Calu3 (cell line): ENCODE measurements at places on chromosomes 3 and 15. TPM values are rescaled to one million over a fixed set of nuclear protein-coding genes. Genes with fewer than 3 reads are reported as not detected.
A peak's percentile ranks its signal among the peaks of the same experiment; 100 is the strongest.

DNA sequence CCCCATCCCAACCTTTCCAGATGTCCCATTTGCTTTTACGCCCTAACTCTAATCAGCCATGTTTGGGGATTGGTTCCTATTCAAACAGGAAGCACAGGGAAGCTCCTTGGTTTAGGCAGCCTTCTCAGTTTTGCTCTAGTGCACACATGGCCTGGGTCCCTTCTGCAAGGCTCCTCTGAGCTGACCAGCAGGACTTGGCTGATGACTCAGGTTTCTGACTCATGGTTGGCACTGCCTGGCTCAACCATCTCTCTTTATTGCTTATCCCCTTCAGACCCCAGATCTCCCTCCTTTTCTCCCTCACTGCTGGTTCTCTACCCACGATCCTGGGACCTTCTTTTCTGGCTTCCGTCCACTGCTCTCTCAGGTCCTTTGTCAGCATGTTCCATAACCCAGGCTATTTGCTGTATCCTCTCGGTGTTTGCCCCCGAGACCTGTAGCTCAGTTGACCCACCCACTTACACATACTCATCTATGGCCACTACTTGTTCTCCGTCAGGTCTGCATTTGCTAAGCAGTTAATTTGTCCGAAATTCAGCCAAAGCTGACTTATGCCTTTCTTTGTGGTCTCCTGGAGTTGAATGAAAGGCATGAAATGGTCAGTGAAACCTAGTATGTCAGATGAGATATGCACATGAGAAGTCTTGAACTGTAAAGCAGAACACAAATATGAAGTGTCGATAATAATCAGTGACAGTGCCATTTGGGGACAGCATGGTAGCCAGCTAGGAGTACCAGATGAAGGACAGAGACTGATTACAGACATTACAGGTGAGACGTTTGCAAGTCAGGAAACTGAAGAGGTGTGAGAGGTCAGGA lies 323.5 kb upstream of the ROPN1 start:
- H3K36me3 ChIP-seq: no peaks in the 10 kb centered on the region
- peaks cover 4% of the 10 kb centered on the region for H3K27me3 ChIP-seq
- peaks cover 8% of the 10 kb centered on the region for H3K4me1 ChIP-seq

GRCh38 chr3:29415482-29416223 lies 134.8 kb downstream of the RBMS3 start:
- no peaks in the 10 kb centered on the region for H3K27me3 ChIP-seq
- H3K4me3 ChIP-seq: no peak overlapping the region
- H3K36me3 ChIP-seq: no peaks in the 10 kb centered on the region
- no peak for DNase-seq
- no peaks in the 10 kb centered on the region for H3K4me1 ChIP-seq

DNA sequence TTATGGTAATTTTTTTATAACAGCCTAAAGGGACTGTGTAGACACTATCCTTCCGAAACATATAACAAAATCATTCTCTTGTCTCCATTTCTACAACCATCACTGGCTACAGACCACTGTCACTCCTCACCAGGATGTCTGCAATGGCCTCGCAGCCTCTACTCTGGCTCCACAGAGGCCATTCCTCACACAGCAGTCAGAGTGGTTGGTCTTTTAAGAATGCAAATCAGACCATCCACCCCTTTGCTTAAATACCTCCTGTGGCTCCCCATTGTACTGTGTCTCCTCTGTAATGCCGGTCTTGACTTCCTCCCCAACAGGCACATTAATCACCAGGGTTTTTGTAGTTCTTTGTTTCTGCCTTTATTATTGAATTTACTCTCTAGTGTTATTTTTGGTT lies 344.8 kb downstream of the ERC2 start:
- H3K4me3 ChIP-seq: no peak overlapping the region
- no peak for DNase-seq
- H3K27ac ChIP-seq: no peak overlapping the region

The MNS1 gene
- total RNA-seq: 25.5 and 37.7 TPM in 2 replicates

The PLSCR5 gene
- not detected in 2 replicates for total RNA-seq

- no peak overlapping the region for H3K27ac ChIP-seq
- DNase-seq: no peak
- H3K4me1 ChIP-seq: no peaks in the 10 kb centered on the region
- no peak overlapping the region for H3K4me3 ChIP-seq
- H3K27me3 ChIP-seq: peaks cover 66% of the 10 kb centered on the region
- H3K36me3 ChIP-seq: no peaks in the 10 kb centered on the region
Observed at GRCh38 chr15:68550004-68550403, 28.8 kb upstream of the CORO2B start.

The SLC25A20 gene
- total RNA-seq: 7.9 and 11.4 TPM in 2 replicates

The EPB42 gene
- total RNA-seq: not detected in 2 replicates

The UBAP1L gene
- total RNA-seq: 5.2 TPM in 2 replicates

The IGSF11 gene
- 0.45 and 0.56 TPM in 2 replicates for total RNA-seq

- no peak overlapping the region for H3K4me3 ChIP-seq
- H3K27me3 ChIP-seq: no peaks in the 10 kb centered on the region
- peak; percentile 83 for DNase-seq
- H3K4me1 ChIP-seq: peaks cover 28% of the 10 kb centered on the region
- H3K36me3 ChIP-seq: peaks cover 39% of the 10 kb centered on the region
Observed at GRCh38 chr3:127035677-127036076, 52.8 kb downstream of the PLXNA1 start.
